ENCODE measurements at places on chromosomes 6 and 20. TPM values are rescaled to one million over a fixed set of nuclear protein-coding genes. Genes with fewer than 3 reads are reported as not detected.

- no peak for DNase-seq
Observed at GRCh38 chr6:149895833-149896271, 2.1 kb downstream of the RAET1E start.

DNA sequence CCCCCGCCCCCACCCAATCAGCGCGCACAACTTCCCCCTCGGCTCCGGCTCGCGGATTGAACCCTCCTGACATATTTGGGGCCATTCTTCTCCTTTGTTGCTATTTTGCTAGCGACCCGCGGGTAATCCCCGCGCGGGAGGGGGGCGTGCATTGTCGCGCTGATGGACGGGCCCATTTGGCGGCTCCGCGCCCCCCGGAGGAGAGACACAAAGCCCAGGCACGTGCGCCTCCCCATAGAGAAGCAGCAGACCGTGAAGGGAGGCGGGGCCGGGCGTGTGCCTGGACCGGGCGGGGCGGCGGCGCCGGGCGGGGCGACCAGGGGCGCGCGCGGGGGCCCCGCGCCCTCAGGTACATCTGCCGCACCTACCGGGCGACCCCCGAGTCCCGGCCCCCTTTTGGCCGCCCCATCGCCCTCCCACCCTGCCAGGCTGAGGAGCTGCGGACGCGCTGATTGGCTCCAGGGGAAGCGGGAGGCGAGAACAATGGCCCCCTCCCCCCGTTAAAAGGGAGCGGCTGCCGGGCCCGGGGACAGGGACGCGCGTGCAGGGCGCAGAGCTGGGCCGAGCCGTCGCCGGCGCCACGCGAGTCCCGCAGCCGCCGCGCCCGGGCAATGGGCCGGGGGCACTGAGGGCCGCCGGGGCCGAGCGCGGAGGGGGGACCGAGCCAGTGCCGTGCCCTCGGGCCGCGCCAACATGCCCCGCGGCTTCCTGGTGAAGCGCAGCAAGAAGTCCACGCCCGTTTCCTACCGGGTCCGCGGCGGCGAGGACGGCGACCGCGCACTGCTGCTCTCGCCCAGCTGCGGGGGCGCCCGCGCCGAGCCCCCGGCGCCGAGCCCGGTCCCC lies at the start of gene INSM1:
INSM1 (plus strand) TSS at position 530 of the 843 bp plus-strand sequence; CDS start at position 694, 164 bp downstream.
- no peak for DNase-seq

GRCh38 chr6:150691463-150691862 lies 91.8 kb downstream of the PLEKHG1 start:
- no peak for DNase-seq

The PSORS1C1 gene
- 1.1 TPM for polyA plus RNA-seq
